ENCODE measurements at places on chromosomes 2 and 18. TPM values are rescaled to one million over a fixed set of nuclear protein-coding genes. Genes with fewer than 3 reads are reported as not detected.

Gene FHOD3
- not detected for total RNA-seq

Gene UGT1A3
- not detected for total RNA-seq

Gene PRSS56
- not detected for total RNA-seq

GRCh38 chr18:51053814-51054213, 23.8 kb downstream of the SMAD4 start:
- peaks cover 53% of the 10 kb centered on the region for H3K36me3 ChIP-seq
- peak overlapping the region; percentile 91 for H3K27ac ChIP-seq
- H3K4me1 ChIP-seq: peaks cover 28% of the 10 kb centered on the region
- H3K27me3 ChIP-seq: no peaks in the 10 kb centered on the region

DNA sequence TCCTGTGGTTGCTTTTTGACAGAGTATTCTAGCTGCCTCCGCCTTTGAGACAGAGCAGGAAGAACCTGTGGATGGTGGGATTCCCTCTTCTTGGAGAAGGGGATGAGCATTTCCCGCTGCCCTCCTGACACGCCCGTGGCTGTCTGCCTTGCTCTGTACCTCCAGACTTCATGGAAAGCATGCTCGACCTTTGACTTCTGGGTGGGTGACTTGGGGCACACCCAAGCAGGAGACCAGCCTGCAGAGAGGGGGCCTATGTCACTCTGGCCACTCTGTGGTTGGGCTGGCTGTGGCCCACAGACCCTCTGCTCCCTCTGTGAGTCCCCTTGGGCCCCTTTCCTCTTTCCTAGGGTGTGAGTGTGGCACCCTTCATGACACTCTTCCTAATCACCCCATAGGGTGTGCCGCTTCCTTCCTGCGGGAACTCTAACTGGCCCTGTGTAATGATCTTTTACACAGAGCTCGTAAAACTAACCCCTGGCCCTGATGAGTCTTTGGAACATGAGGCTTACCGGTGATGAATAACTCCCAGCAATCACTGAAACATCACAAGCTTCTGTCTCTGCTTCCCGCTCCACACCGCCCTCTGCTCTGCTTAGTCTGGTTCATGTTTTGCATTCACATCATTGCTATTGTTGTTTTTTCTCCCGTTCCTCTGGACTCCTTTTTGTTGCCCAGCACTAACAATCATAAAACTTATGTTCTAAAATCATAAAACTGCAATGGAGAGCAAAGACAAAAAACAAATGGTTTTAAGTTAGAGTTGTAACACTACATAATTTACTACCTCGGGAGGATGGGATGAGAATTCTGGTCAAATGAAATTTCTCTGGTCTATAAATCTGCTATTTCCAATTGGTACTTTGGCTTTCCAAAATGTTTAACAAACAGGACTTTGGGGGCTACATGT, 101.1 kb downstream of the SH3YL1 start:
- H3K4me1 ChIP-seq: peaks cover 6% of the 10 kb centered on the region
- peaks cover 22% of the 10 kb centered on the region for H3K27me3 ChIP-seq
- H3K36me3 ChIP-seq: no peaks in the 10 kb centered on the region
- no peak for DNase-seq
- H3K4me3 ChIP-seq: no peak overlapping the region
- H3K27ac ChIP-seq: no peak overlapping the region

DNA sequence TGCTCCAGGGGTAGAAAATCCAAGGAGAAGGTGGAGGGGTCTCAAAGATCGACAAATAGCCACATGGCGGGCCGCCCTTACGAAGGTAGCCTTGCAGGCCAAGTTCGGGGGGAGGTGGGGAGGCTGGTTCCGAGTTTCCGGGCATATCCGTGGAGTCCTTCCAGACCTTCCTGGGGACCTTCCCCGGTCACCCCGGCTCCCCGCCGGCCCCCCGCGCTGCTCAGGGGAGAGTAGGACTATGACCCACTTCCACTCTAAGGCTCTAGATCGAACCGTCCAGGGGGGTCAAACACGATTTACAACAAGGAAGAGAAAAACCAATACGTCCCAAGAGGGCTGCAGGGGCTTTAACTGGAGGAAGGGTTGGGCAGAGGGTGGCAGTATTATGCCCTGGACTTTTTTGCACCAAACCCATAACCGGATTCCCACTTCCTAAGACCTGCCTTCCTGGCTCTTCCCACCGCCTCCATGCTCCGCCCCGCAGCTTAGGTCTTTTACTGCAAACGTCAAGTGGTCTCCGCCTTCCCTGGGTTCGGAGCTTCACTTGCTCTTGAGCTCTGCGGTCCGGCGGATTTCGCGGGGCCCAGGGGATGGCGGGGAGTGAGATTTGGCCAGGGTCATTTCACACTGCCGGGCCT, 779 bp upstream of the LYPD6 start:
- H3K27me3 ChIP-seq: peaks cover 54% of the 10 kb centered on the region
- no peak overlapping the region for H3K4me3 ChIP-seq
- H3K27ac ChIP-seq: no peak overlapping the region
- DNase-seq: no peak
- H3K36me3 ChIP-seq: no peaks in the 10 kb centered on the region

DNA sequence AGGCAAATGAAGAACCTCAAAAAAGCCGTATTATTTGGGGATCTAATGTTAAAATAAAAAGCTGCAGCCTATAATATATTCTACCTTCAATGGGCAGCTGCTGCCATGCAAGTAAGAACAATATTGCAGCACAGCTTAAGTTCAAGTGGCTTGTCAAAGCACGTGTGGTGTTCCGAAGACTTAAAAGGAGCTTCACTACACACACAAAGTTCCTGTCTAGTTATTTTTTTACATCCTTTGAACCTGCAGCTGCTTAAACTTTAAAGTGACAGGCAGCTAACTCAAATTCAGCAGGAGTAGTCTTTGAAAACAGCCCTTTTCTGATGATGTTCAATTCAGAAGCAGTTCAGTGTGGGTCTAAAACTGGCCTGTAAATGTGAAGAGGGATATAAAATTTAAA, 85.8 kb upstream of the XIRP2 start:
- no peak overlapping the region for H3K4me3 ChIP-seq
- no peak overlapping the region for H3K27ac ChIP-seq
- no peaks in the 10 kb centered on the region for H3K27me3 ChIP-seq
- no peaks in the 10 kb centered on the region for H3K36me3 ChIP-seq
- DNase-seq: no peak

- H3K4me3 ChIP-seq: no peak overlapping the region
- no peaks in the 10 kb centered on the region for H3K27me3 ChIP-seq
- peaks cover 61% of the 10 kb centered on the region for H3K36me3 ChIP-seq
- no peak overlapping the region for H3K27ac ChIP-seq
- H3K4me1 ChIP-seq: peaks cover 11% of the 10 kb centered on the region
These were observed 12.8 kb downstream of the EPG5 start for GRCh38 chr18:45954070-45954934.

DNA sequence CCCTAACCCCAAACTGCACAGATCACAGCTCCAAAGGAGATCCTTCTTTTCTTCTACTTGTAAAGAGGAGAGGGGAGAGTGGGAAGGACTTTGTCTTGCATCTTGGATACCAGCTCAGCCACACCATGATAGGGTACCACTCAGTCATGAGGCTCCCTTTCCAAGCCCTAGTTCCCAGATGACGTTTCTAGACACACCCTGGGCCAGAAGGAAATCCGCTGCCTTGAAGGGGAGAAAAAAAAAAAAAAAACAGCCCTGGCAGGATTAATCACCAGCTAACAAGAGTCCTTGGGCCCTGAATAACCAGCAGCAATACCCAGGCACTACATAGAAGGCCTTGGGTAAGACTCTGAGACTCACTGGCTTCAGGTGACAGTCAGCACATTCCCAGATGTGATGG, 36.9 kb downstream of the ST8SIA3 start:
- no peak for DNase-seq
- peaks cover 2% of the 10 kb centered on the region for H3K27me3 ChIP-seq
- no peak overlapping the region for H3K4me3 ChIP-seq
